ENCODE measurements at places on chromosomes 4 and X. TPM values are rescaled to one million over a fixed set of nuclear protein-coding genes. Genes with fewer than 3 reads are reported as not detected.

Gene AR
- polyA plus RNA-seq, result 0.39 TPM

Gene PLAC8
- 88.4 TPM for polyA plus RNA-seq

Gene CFAP299
- not detected for polyA plus RNA-seq

Gene RBM46
- not detected for polyA plus RNA-seq

Gene RAB9B
- polyA plus RNA-seq, result 0.45 TPM

Gene DCLK2
- 0.74 TPM for polyA plus RNA-seq

Gene CWH43
- 14.4 TPM for polyA plus RNA-seq

Gene NOA1
- polyA plus RNA-seq, result 11.0 TPM

Gene CXCL6
- 0.42 TPM for polyA plus RNA-seq

Gene MAB21L2
- 0.49 TPM for polyA plus RNA-seq

Gene EDA2R
- 0.35 TPM for polyA plus RNA-seq

Gene NUDT10
- polyA plus RNA-seq, result 0.29 TPM

Gene BDH2
- polyA plus RNA-seq, result 16.9 TPM

Gene IGSF1
- polyA plus RNA-seq, result 0.14 TPM

Gene XPNPEP2
- polyA plus RNA-seq, result 0.14 TPM

Gene TSPAN7
- 16.8 TPM for polyA plus RNA-seq

Gene C4orf36
- 1.0 TPM for polyA plus RNA-seq

Gene SSX4B
- not detected for polyA plus RNA-seq

Gene C4orf51
- not detected for polyA plus RNA-seq

Gene PCDH18
- 1.8 TPM for polyA plus RNA-seq

Gene NUP62CL
- polyA plus RNA-seq, result 2.0 TPM

Gene TXK
- polyA plus RNA-seq, result 0.61 TPM

Gene TNMD
- 0.33 TPM for polyA plus RNA-seq

Gene CHRNA9
- not detected for polyA plus RNA-seq

Gene RTL5
- 1.2 TPM for polyA plus RNA-seq

Gene ZNF280C
- 0.91 TPM for polyA plus RNA-seq

Gene SSX2B
- not detected for polyA plus RNA-seq

Gene NDUFA1
- 146 TPM for polyA plus RNA-seq

Gene MAEA
- polyA plus RNA-seq, result 43.3 TPM

Gene NPY2R
- polyA plus RNA-seq, result not detected

Gene SLC16A2
- 2.4 TPM for polyA plus RNA-seq

Gene PNMA6A
- 0.04 TPM for polyA plus RNA-seq

Gene OTUD6A
- not detected for polyA plus RNA-seq

Gene FDCSP
- polyA plus RNA-seq, result 0.29 TPM

Gene SNX25
- 3.5 TPM for polyA plus RNA-seq

Gene EOLA1
- 11.1 TPM for polyA plus RNA-seq

Gene CLDN2
- polyA plus RNA-seq, result not detected

Gene POU3F4
- not detected for polyA plus RNA-seq

Gene AREG
- 17.4 TPM for polyA plus RNA-seq

Gene MAGEA3
- polyA plus RNA-seq, result not detected

Gene UGT2B10
- not detected for polyA plus RNA-seq

Gene GRIA3
- polyA plus RNA-seq, result 0.05 TPM

Gene SCFD2
- 4.8 TPM for polyA plus RNA-seq

Gene TLR6
- 0.20 TPM for polyA plus RNA-seq

Gene F8A3
- polyA plus RNA-seq, result 1.8 TPM

Gene MAGED4B
- polyA plus RNA-seq, result 1.7 TPM

Gene CCNI
- 70.0 TPM for polyA plus RNA-seq

Gene HGFAC
- polyA plus RNA-seq, result 0.53 TPM

Gene USP27X
- polyA plus RNA-seq, result 0.65 TPM
